ENCODE measurements at places on chromosomes 16 and 17. TPM values are rescaled to one million over a fixed set of nuclear protein-coding genes. Genes with fewer than 3 reads are reported as not detected.

The FBXW10 gene
- 1.1 TPM for total RNA-seq

The GGT6 gene
- not detected for total RNA-seq

The OR1E1 gene
- total RNA-seq = not detected

The ARL5C gene
- total RNA-seq = not detected

The KCNJ12 gene
- total RNA-seq = 1.6 TPM

The TP53TG3 gene
- 0.61 TPM for total RNA-seq

The PYDC1 gene
- total RNA-seq = not detected

The CCL13 gene
- not detected for total RNA-seq

The BAIAP3 gene
- total RNA-seq = 0.94 TPM

The SOX8 gene
- 2.1 TPM for total RNA-seq

The NEUROD2 gene
- total RNA-seq = not detected

The QPRT gene
- 0.56 TPM for total RNA-seq

The GJD3 gene
- total RNA-seq = 0.81 TPM

The TM4SF5 gene
- 0.54 TPM for total RNA-seq

The WNT9B gene
- not detected for total RNA-seq

The KRTAP2-2 gene
- total RNA-seq = not detected

The KIF2B gene
- not detected for total RNA-seq

The ETV4 gene
- total RNA-seq = 58.6 TPM

The NACA2 gene
- not detected for total RNA-seq

The SHBG gene
- 0.29 TPM for total RNA-seq

The ASPHD1 gene
- total RNA-seq = 27.5 TPM

The GPR142 gene
- not detected for total RNA-seq

The EVI2A gene
- not detected for total RNA-seq

The PLCG2 gene
- 3.5 TPM for total RNA-seq

The CCL8 gene
- not detected for total RNA-seq

The TBC1D3H gene
- not detected for total RNA-seq

The ATP1B2 gene
- 0.12 TPM for total RNA-seq

The KREMEN2 gene
- 1.3 TPM for total RNA-seq

The SLC4A1 gene
- not detected for total RNA-seq

The TBC1D3L gene
- total RNA-seq = 13.3 TPM

The SPNS3 gene
- not detected for total RNA-seq

The DHRS7C gene
- not detected for total RNA-seq

The CLEC18C gene
- not detected for total RNA-seq

The FAM234A gene
- 40.6 TPM for total RNA-seq

The KRTAP4-5 gene
- total RNA-seq = not detected

The ORC6 gene
- total RNA-seq = 48.0 TPM

The HAS3 gene
- total RNA-seq = 46.3 TPM

The CHD9NB gene
- total RNA-seq = 1.1 TPM

The CMIP gene
- total RNA-seq = 94.7 TPM

The ACSM2A gene
- not detected for total RNA-seq

The HBA1 gene
- 1.4 TPM for total RNA-seq

The PNMT gene
- total RNA-seq = 0.20 TPM

The KRTAP29-1 gene
- total RNA-seq = not detected

The RNF112 gene
- total RNA-seq = 0.45 TPM

The EFCAB3 gene
- total RNA-seq = not detected

The CA5A gene
- not detected for total RNA-seq

The ZNF629 gene
- 18.0 TPM for total RNA-seq

The SLFN12L gene
- total RNA-seq = not detected

The CSH1 gene
- not detected for total RNA-seq

The BAHCC1 gene
- 10.2 TPM for total RNA-seq

The PERCC1 gene
- not detected for total RNA-seq

The GNG13 gene
- not detected for total RNA-seq

The USP6 gene
- total RNA-seq = 0.05 TPM

The SNX20 gene
- total RNA-seq = not detected
